ENCODE measurements at places on chromosomes 5 and 9.

- DNase-seq: no peak
These were observed 42.2 kb upstream of the FBXW11 start for GRCh38 chr5:172048539-172049101.

DNA sequence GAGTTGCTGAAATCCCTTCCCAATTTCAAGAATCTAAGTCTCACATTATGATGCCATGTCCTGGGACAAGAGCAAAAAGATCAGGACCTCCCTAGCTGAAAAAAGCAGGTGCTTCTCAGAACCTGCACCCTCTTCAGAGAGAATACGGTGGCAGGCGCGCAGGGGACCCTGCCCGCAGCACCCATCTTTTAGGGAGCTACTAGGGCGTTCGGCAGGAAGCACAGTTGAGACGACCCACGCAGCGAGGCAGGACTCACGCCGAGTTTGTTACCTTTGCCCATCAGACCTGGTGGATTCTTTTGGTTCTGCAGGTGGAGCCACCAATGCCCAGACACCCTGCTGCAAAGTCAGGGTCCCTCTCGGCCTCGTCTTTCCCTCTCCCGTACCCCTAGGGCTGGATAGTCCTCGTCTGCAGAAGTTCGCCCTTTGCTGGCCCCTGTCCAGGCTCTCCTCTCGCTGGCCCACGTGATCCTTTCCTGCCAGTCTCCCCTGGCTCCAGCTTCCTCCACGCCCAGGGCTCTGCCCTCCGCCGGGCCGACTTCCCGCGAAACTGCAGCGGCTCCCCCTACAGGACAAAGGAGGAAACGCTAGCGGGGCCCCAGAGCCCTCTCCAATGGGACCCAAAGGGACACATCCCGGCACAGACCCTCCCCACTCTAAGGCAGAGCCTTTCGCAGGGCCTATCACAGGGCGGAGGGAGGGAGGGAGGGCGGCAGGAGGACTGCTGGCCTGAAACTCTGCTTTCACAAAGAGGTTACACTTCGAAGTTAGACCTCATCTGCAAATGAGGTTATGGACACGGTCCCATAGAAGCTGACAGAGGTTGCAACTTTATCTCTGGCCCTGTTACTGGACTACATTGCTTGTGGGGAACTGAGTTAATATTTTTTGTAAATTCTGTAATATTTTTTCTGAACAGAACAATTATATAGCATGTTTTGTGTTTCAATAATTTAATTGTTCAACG, 28.8 kb downstream of the TMEM174 start:
- peak; percentile 68 for DNase-seq

GRCh38 chr5:172113036-172113435, 75.0 kb downstream of the STK10 start:
- DNase-seq: peak; percentile 65

DNA sequence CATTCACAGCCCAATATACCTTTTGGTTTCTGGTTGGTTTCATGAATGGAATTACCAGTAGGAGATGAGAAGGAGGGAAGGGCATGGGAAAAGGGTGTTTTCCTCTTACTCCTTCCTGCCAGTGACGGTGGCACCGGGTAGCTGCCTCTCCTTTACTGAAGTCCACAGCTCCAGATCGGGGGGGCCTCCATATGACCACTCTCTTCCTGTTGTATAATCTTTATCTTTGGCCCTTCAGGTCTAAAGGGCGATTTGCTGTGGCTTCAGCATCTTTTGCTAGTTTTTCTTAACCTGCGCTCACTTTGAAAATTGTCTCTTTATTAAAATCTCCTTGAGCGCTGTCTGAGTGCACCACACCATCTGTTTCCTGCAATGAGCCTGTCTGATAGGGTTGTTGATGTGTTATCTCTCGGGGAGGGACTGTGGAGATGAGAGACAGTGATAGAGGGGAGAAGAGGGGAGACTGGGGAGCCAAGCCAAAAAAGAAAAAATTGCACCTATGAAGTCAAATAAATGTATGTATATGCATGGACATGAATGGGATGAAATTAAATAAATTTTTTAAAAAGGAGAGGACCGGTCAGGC, 449.3 kb upstream of the KLF4 start:
- DNase-seq: no peak

DNA sequence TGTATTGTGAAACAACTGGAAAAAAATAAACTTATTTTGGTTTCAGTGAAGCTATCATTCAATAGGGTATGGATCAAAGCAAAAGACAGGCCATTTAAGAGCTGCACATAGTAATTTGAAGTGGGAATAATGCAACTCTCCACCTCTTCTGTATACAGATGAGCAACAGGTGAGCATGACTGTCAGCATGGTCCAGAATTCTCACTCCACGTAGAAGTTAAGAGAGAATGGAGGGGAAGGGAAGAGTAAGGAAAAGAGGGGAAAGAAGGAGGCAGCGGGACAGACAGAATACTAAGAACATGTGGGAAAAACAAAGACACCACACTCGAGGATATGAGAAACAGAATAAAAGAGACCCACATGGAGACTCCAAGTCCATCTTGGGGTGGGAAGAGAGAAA, 396.1 kb upstream of the GRIA1 start:
- DNase-seq: no peak

- DNase-seq: no peak
These were observed 39.6 kb upstream of the TIFAB start for GRCh38 chr5:135491552-135492318.

GRCh38 chr9:13111778-13112177, 167.7 kb downstream of the MPDZ start:
- DNase-seq: no peak

GRCh38 chr5:41414598-41414997, 95.8 kb downstream of the PLCXD3 start:
- no peak for DNase-seq

DNA sequence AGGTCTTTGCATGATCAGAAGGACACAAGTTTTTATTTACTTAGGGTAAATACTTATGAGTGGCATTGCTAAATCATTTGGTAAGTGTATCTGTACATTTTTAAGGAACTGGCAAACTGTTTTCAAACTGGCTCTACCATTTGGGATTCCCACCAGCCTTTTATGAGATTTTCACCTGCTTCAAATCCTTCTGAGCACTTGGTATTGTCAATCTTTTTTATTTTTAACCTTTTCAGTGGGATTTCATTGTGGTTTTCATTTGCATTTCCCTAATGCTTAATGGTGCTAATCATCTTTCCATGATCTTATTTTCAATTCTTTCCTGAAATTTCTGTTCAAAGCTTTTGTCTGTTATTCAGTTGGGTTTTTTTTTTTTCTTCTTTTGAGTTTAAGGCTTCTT, 475.6 kb downstream of the MAN2A1 start:
- DNase-seq: no peak
